ENCODE measurements at places on chromosomes 11 and 22.

- DNase-seq, result no peak
Observed at GRCh38 chr11:95339086-95339901, 108.3 kb upstream of the SESN3 start.

- no peak for DNase-seq
Observed at GRCh38 chr22:24871611-24872205, 65.7 kb downstream of the SGSM1 start.

DNA sequence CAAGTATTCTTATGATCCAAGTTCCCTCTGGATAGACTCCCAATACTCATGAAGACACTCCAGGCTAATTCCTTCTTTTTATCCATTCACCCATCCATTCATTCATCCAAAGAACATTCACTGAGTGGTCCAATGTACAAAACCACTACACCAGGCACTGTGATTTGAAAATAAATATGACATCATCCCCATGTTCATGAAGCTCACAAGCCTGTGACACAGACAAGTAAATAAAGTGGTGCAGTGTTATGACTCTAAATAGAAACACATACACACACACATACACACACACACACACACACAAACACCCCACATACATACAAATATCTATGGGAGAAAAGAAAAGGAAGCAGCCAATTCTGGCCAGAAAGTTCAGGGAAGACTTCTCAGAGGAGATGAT, 35.5 kb downstream of the MTMR2 start:
- DNase-seq, result no peak

GRCh38 chr11:63937713-63938478, 906 bp upstream of the NAA40 start:
- no peak for DNase-seq

GRCh38 chr11:26777372-26777808, 55.5 kb upstream of the SLC5A12 start:
- DNase-seq, result no peak

GRCh38 chr11:58334708-58335107, 24.2 kb downstream of the OR5B17 start:
- DNase-seq, result peak; percentile 96

GRCh38 chr22:36590441-36591056, 61.6 kb upstream of the EIF3D start:
- DNase-seq, result no peak

- DNase-seq, result peak; percentile 32
Observed at GRCh38 chr11:65298131-65298535, 16.5 kb upstream of the CDC42EP2 start.

GRCh38 chr11:108693852-108694251, 29.0 kb downstream of the DDX10 start:
- DNase-seq, result peak; percentile 77

DNA sequence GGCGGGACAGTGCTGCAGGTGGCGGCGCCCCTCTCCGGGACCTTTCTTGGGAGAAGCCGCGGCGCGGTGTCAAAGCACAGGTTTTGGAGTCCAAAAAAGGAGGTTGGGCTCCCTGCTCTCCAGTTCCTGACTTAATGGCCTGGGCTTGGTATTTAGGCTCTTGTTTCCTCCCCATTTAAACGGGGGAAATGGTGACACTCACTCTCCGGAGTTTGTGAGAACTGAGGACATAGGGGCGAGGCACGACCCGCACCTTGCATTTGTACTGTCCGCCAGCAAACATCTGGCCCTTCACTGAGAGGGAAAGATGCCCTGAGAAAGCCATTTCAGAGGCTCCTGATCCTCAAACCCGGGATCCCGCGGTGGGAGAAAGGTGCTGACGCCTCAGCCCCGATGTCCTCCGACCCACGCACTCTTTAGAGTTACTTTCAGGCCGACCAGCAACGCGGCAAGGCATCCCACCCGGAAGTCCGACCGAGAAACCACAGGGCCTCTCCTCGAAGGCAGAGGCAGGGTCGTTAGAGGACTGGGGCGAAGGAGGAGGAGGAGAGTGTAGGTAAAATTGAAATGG, 2.9 kb upstream of the WDR74 start:
- DNase-seq, result no peak

GRCh38 chr22:41683616-41684015, 5.1 kb downstream of the SNU13 start:
- no peak for DNase-seq

DNA sequence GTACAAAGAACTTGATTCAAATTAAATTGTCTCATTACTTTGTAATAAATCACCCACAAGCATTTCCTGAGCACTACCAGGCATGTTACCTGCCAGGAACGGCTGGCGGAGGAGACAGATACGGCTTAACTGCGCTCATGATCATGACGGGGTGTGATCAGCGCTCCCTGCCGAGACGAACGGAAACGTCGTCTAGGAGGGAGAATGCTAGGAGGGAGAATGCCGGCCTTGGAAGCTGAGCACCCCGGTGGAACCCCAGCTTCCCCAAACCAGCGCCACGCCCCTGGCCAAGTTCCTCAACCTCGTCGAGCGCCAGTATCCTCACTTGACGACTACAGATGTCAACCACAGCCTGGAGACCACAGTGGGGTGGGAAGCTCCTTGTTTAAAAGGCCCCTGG, 272.8 kb downstream of the CTTN start:
- no peak for DNase-seq

- no peak for DNase-seq
Observed at GRCh38 chr11:50423208-50423607, 390.5 kb downstream of the OR4C45 start.

DNA sequence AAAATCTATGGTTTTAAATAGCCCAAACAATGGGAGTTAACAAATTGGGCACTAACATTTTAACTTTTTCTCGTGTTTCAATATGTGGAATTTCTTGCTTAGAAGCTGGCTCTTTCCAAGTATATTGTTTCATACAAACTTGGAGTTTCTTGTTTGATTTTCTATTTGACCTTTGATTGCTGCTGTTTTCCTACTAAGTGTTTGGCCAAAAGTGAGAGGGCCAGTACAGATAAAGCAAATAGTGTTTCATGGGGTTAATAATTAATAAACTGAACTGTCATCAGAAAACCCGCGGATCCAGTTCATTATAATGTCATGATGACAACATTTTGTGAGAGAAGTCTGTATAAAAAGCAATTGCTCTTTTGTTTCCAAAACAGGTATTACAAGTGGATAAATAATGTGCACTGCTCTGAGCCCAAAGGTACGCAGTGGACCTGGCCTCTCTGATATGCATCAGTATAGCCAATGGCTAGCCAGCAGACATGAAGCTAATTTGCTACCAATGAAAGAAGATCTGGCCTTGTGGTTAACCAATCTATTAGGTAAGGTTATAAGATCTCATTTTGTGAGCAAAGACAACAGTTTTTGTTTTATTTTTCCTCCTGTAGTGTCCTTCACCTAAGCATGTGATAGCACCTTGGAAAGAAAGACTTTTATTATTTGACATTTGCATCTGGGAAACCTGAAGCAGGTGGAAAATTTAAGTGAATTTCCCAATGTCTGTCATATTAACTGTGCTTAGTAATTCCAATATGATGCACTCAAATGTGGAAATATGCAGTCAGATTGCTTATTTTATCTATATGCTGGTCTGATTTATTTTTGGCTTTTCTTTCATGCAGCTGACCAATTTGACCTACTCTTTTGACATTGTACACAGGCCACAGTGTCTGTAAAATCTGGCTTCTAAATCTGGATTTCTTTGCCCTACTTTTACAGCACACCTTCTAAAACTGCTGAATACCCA, 8.3 kb downstream of the GAS2 start:
- no peak for DNase-seq

- DNase-seq, result peak; percentile 18
Observed at GRCh38 chr11:31956310-31956709, 134.6 kb upstream of the RCN1 start.

DNA sequence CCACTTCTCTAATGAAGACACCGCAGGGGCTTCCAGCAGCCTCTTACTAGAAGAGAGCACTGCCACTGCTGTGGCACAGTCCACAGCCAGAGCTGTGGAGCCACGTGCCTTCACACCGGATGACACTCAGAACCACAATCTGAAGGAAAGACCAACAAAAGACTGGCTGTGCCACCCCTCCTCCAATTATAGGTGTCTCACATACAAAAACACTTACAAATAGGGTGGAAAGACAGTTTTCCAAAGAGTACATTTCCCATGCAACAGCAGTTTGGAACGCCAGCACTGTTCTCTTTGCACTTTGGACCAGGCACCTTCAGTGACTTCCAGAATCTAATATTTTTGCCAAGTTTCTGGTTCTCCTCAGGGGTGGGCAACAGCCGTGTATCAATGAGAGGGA, 38.0 kb upstream of the SLC25A1 start:
- no peak for DNase-seq

GRCh38 chr11:13128354-13128753, 119.2 kb downstream of the RASSF10 start:
- DNase-seq, result no peak

- peak; percentile 95 for DNase-seq
Observed at GRCh38 chr11:9601037-9601875, 27.8 kb downstream of the WEE1 start.

DNA sequence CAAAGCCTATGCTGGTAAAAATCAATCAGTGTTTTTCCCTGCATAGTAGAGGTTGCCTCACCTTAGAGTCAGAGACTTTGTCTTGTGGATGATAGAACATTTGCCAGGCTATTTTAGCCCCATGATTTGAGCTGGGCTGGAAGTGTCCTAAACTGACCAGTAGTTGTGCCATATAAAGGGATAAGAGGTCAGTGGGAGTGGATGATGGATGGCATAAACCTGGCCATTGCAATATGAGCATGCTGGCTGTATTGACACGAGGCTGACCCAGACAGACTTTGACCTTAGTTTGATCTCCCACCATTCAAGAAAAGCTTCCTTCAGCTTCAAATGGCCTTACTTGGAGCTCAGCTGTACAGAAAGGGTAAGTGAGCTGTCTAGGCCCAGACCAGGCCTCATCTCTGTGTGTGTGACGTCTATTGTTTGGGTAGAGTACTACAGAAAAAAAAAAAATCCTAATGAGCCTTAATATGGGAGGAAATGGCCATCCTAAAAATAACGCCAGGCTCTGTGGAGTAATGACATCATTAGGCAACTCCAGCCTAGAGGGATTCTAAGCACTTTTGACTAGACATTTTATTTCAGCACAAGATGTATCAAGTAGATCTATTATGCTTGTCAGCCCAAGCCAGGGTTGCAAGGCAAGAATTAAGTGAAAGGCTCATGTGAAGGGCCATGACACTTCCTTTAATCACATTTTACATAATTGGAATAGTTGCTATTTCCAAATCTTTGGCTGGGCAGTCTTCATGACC, 51.3 kb upstream of the CADM1 start:
- DNase-seq, result no peak

DNA sequence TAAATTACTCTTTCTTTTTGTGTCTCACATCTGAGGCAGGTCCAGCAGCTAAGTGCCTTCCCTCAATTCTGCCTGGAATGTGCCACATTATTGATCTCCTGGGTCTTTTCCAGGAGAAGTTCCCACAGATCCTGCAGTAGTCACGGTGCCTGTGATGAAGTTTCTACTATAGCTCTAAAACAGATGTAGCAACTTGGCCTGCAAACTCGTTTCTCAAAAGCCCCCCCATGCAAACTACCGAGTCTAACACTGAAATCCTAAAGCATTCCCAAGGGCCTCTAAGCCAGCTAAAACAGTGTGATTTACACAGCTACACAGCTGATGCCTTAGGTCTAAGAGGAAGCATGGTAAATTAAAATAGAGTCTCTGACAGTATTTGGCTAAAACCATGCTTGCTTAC, 54.3 kb downstream of the DDI1 start:
- DNase-seq, result no peak

GRCh38 chr11:62578541-62578940, 4.8 kb upstream of the EEF1G start:
- DNase-seq, result no peak

DNA sequence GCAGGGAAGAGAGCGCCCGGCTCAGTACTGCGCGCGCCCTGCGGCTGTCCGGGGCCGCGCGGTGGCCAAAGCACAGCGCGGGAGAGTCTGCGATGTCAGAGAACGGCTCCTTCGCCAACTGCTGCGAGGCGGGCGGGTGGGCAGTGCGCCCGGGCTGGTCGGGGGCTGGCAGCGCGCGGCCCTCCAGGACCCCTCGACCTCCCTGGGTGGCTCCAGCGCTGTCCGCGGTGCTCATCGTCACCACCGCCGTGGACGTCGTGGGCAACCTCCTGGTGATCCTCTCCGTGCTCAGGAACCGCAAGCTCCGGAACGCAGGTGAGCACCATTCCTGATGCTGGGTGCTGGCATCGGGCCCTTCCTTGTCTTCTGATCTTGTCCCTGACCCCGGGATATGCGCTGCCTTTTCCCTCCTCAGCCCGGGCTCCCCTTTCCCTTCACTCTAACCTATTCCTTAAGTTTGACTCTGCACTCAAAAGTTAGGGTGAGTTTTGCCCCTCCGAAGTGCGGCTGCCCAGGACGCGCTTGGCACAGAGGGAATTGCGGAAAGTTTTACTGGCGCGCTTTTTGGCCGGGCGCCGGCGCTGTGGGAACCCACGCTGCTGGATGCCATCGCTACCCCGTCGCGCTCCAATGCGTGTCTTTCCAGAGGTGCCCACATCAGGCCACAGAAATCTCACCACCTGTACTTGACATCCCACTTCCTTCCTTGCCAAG, at the start of gene MTNR1B:
MTNR1B (plus strand) TSS at position 18 of the 714 bp plus-strand sequence; CDS start at position 93, 75 bp downstream.
- DNase-seq, result no peak

DNA sequence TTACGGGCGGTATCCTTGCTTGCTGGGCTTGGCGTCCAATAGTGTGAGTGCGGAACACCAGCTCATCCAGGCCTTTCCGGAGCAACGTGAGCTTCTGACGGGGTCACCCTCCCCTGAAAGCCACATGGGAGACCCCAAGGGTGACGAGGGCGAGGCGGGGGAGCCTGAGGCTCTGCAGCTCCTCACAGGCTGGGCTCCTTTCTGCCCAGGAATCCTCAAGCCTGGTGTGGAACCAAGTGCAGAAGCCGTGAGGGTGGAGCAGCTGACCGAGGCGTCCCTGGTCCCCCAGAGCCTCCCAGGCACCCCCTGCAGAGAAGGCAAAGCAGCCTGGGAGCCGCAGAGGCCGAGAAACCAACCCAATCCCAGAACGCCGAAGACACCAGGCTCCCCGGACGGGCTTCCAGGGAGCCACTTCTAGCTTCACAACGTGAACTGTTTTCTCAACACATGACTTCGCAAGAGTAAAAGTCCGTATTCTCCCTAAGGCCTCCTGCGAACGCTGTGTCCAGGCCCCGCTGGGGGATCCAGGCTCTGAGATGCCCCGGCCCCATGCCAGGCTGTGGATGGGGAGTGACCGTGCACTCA, 530.3 kb downstream of the BRD1 start:
- DNase-seq, result no peak

GRCh38 chr22:44516841-44517240, 18.8 kb upstream of the RTL6 start:
- DNase-seq, result no peak
